ENCODE measurements at places on chromosomes 4 and X.

- no peak for DNase-seq
Measured at GRCh38 chr4:2401610-2401983, 16.8 kb downstream of the ZFYVE28 start.

DNA sequence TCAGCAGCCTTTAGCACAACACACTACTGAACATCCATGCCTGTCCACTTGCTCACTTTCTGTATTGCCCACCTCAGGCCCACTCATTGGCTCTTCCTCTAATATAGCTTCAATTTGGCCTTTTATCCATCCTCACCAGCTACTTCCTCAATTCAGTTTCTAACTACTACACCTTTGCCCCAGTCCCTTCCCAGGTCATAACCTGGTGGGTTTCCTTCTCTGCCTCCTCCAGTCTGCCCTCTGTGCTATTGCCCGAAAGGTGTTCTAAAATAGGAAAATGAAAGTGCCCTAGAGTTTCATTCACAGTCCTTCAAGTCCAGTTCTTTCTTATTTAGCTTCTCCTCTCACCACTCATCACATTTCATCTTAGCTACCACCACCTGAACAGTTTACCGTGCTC is 23.1 kb downstream of the MOSPD2 start:
- no peak for DNase-seq

- no peak for DNase-seq
Measured at GRCh38 chrX:13903405-13903804, 86.5 kb upstream of the GPM6B start.

- no peak for DNase-seq
Measured at GRCh38 chrX:34382416-34382815, 250.3 kb upstream of the FAM47A start.

GRCh38 chr4:48270951-48271473 is 1.4 kb upstream of the TEC start:
- no peak for DNase-seq

- no peak for DNase-seq
Measured at GRCh38 chr4:15714646-15715435, 12.0 kb downstream of the BST1 start.

- no peak for DNase-seq
Measured at GRCh38 chr4:98873059-98873458, 55.9 kb downstream of the EIF4E start.

GRCh38 chr4:924107-925096 is 7.7 kb downstream of the GAK start:
- no peak for DNase-seq

GRCh38 chr4:188245651-188246050 is 106.4 kb downstream of the TRIML1 start:
- DNase-seq = no peak

- no peak for DNase-seq
Measured at GRCh38 chrX:50671661-50672060, 142.3 kb downstream of the SHROOM4 start.

DNA sequence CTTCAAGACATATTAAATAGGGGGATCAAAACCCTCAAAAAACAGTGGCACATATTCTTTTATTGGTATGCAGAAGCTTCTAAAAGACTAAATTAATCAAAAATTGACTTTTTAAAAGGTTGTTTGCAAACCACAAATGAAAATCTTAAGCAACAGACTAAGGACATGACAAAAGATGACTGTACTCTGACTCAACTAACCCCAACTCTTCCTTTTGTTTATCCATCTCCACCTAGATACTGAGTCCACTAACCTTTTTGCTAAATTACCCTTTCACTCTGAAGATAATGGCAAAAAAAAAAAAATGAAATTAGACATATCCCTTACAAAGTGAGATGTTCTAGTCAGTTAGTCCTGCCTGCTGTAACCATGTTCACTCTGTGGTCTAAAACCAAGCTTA is 91.6 kb upstream of the NLRP2B start:
- no peak for DNase-seq

GRCh38 chr4:48195374-48195773 is 61.3 kb upstream of the TXK start:
- no peak for DNase-seq

GRCh38 chr4:185219551-185220344 is 10.3 kb downstream of the SNX25 start:
- DNase-seq = no peak

DNA sequence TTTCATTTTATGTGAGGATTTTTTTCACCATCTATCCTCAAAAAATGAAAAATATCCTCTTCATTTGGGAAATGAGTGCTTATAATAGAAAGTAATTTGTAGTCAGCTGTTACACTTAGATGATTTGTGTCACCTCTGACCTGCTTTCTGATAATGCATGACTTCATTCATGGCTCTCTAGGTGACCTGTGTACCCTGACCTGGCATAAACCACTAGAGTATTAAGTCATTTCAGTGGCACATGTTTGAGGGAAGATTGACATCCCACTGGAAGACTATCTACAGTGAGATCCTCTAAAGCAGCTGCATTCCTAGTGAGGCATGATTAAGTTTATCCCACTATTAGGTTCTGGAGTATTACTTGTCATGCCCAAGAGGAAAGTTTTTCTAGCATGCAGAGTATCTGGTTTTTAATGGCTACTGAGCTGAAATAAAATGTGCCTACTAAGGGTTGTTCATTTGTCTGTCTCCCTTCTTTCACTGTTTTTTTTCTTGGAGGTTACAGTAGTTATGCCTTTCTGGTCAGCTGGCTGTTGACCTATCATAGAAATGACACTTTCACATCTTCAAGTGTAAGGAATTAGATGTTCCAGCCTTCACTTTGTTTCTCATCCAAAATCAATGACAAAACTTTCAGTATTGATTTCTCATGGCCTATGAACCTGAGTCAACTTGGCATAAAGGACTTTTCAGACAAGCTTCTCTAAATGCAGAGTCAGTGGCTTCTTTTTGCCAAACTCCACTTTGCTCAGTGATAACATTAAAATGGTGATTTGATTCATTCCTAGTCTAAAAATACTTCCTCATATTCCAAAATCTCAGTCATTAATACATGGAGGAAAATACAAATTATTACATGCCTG is 33.1 kb downstream of the TET2 start:
- no peak for DNase-seq

- DNase-seq = no peak
Measured at GRCh38 chr4:766152-766515, 59.8 kb downstream of the CPLX1 start.

- DNase-seq = no peak
Measured at GRCh38 chr4:162685410-162685809, 481.3 kb downstream of the NAF1 start.

DNA sequence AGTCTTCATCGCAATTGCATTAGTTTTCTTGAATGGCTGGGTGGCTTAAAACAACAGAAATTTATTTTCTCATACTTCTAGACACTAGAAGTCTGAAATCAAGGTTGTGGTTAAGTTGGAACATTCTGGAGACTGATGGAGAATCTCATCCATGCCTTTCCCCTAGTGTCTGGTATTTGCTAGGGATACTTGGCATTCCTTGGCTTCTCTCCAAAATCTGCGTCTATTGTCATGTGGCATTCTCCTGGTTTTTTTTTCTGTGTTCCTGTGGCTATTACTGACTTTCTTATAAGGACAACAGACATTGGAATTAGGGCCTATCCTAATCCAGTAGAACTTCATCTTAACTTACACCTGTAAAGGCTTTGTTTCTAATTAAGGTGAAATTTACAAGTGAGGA is 272.8 kb upstream of the EPHA5 start:
- peak; percentile 93 for DNase-seq

DNA sequence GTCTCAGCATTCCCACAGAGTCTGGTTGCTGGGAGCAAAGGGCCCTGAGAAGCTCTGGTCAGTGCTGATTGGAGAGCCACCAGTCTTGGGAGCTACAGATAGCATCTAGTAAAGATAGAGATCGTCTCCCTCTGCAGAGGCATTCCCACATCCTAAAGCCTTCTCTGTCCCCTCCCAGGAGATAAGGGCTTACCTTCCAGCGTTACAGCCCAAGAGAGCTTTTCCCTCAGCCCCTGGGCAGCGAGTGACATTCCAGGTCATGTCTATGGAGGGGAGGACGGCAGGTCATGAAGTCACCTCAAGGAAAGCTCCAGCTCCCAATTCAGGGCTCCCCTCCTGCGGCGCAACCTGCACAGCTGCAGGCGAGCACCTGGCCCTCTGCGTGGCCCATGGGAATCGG is 29.9 kb downstream of the CLDN34 start:
- DNase-seq = no peak

- DNase-seq = no peak
Measured at GRCh38 chr4:158856852-158857251, 88.0 kb downstream of the FNIP2 start.

- no peak for DNase-seq
Measured at GRCh38 chr4:100644150-100644549, 126.3 kb upstream of the EMCN start.

DNA sequence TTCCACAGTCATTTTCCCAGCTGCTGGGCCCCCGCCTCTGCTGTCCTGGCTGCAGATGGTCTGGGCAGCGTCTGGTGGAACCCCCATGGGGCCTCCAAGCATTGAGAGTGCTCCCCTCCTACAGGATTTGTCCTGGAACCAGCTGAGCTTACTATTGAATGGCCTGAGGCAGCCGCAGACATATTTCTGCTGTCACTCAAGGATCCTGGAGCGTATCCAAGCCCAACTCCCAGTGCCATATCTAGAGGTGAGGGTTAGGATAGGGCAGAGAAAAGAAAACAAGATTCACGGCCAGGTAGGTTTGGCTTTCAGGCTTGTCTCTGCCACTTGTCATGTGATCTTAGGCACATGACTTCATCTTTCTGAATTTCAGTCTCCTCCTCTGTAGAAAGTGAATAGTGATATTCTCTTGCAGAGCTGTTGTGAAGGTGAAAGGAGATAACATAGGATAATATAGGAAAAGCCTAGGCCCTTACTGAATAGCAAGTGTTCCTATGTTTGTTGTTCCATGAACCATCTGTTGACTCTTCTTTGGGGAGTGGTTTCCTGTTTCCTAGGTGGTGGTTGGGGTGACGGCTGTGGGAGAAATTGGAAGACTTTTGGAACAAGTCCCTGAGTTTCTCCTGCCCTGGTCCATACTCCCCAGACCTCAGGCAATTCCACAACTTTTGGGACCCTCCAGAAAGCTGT is 52.3 kb downstream of the SEPSECS start:
- DNase-seq = no peak

GRCh38 chrX:135541351-135541750 is 20.9 kb downstream of the INTS6L start:
- DNase-seq = no peak

DNA sequence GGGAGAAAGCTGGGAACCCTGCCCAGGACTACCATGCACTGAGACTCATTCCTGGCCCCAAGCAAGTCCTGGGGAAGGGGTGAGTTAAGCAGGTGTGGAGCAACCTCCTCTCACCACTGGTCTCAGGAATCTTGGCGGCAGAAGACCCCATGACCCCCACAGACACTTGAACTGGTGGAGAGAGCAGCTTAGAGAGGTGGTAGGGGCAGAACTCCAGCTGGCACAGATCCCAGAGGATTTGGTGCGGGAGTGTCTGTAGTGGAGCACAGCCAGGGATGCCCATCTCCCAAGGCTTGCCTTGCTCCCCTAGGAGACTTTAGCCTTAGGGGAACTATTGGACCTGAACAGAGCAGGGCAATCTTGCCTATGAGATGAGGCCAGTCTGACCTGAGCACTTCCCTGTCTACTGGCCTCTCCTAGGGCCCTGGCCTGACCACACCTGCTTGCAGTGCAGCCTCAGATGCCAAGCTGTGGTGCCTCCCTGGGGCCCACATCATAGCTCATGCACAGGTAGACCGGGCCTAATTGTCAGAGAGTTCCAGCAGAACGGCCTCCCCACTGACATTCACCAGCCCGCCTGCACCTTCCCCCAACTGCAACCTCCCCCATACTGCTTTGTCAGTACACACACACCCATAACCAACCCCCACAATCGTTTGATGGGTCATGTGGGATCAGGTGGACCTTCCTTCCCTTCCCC is 78.0 kb downstream of the NAA11 start:
- DNase-seq = no peak

DNA sequence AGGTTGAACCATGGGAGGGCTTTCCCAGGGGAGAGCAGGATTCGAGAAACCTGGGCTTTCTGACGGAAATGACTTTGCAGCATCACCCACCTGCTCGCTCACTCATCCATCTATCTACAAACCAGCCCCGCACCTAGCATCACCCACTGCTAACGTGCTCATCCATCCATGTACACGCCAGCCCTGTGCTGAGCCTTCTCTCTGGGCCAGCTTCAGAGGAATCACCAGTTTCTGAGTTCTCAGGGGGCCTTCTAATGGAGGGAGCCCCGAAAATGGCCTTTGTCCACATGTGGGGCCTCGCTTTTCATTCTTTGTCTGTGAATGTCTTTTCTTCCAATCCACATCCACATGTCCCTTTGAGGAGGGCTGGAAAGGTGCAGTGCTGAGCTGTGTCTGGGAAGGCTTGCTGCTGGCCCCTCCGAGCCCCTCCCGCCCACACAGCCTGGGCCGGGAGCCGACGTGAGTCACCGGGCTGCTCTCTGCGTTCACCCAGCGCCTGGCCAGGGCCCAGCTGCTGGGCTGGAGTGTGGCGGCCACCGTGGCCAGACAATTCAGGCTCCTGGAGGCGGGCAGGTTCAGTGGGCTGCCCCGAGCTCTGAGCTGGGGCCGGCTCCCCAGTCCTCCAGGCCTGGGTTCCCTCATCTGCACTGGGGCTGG is 14.7 kb downstream of the SORCS2 start:
- DNase-seq = no peak

GRCh38 chrX:940691-941090 is 271.8 kb downstream of the CRLF2 start:
- DNase-seq = no peak

DNA sequence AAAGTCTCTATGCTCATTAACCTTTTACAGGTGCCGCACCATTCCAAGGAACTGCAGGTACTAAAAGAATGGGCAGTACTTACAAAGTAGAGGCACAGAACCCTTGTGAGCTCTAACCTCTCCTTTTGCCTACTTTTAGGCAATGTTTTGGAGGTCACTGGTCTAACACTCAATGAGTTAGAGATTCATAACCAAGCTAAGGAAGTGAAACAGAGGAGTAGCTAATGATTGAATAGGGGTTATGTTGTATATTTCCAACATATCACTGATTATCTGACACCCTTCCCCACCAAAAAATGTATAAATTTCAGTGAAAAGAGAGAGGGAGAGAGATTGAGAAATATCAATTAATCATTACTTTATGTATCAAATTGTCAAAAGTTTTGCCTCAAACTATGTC is 269.3 kb downstream of the PCDH7 start:
- no peak for DNase-seq

- no peak for DNase-seq
Measured at GRCh38 chrX:69152417-69152841, 12.8 kb downstream of the PJA1 start.

GRCh38 chrX:68556036-68556435 is 57.2 kb downstream of the YIPF6 start:
- no peak for DNase-seq

All from iPS DF 19.7 (cell line).